ENCODE measurements at places on chromosomes 13 and 19.

GRCh38 chr13:102805680-102806079 is 6.8 kb downstream of the BIVM start:
- no peak for DNase-seq

- no peak for DNase-seq
Observed at GRCh38 chr13:111857336-111857735, 209.6 kb upstream of the SOX1 start.

GRCh38 chr19:31943191-31943661 is 402.2 kb upstream of the ZNF507 start:
- no peak for DNase-seq

- DNase-seq = no peak
Observed at GRCh38 chr19:19321141-19321577, 530 bp downstream of the MAU2 start.

- no peak for DNase-seq
Observed at GRCh38 chr13:22127277-22128164, 456.6 kb downstream of the FGF9 start.
